ENCODE measurements at places on chromosomes 11 and 22.

DNA sequence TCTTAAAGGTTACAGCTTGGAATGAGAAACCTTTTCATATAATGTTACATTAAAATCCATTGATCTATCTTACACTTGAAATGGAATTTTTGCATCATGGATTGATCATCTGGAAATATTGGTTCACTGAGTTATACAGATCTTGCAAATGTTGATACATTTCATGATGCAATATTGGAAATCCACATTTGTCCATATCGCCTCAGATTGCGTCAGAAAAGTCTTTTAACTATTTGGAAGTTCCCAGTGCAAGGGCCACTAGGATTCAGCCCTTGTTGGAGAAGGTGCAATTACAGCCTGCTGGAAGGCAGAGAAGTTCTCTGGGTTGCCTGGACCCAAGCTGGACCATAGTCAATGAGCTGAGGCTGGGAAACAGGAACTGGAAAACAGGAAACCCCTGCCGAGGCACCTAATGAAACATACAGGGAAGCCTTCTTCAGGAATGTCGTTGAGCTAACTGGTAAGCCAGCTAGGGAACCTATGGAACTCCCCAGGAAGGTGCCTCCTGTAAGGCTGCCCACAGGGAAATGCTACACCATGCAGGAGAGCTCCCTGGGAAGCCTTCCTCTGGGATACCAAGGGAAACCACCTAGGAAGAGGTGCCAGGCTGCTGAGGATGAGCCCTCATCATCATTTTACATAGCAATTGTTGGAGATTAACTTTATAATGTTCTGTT is 600.4 kb upstream of the CADM1 start:
- DNase-seq, result no peak

DNA sequence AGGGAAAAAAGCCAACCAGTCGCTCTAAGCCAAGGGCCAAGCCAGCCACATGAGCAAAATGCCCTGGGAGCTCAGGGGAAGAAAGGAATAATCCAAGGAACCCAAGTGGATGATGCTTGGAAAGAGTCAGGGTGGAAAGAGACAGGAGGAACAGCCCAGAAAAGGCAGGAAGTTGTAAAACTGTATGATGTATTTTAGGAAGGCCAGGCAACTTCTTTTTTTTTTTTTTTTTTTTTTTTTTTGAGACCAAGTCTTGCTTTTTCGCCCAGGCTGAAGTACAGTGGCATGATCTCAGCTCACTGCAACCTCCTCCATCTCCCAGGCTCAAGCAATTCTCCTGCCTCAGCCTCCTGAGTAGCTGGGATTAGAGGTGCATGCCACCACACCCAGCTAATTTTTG is 1.6 kb downstream of the LGALS12 start:
- no peak for DNase-seq

DNA sequence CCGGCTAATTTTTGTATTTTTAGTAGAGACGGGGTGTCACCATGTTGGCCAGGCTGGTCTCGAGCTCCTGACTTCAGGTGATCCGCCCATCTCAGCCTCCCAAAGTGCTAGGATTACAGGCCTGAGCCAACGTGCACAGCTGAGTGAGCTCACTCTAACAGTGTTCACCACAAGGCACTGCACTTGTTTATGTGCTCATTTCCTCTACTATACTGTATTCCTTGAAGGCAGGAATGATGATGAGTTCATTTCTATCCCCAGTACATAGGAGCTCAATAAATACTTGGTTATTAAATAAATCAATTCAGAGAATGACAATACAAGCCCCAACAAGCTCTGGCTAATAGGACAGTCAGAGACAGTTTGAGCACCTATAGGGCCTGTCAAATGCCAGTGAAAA is 29.1 kb downstream of the ALG8 start:
- no peak for DNase-seq

GRCh38 chr22:47301820-47302475 is 539.5 kb downstream of the TBC1D22A start:
- no peak for DNase-seq

GRCh38 chr11:126053415-126054286 is 9.0 kb downstream of the CDON start:
- no peak for DNase-seq

DNA sequence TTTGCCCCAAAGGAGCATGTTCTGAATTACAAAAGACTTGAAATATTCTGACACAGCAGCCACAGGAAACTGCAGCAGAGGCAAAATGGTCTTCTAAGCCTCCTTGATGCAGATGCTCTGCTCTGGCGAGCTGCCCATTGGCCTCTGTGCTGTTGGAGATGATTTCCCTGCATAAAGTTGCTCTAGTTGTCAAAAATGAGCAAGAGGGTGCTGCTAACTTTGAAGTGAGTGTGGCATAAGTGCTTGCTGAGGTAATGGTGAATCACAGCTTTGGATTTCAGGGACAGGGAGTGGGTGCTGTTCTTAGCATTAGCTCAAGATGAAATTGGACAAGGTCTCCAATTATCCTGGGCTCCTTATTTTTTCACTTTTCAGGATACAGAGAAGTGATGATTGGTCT is 435.4 kb downstream of the TMEM135 start:
- DNase-seq, result no peak

- DNase-seq, result no peak
Measured at GRCh38 chr11:12005476-12005875, 3.0 kb downstream of the DKK3 start.

DNA sequence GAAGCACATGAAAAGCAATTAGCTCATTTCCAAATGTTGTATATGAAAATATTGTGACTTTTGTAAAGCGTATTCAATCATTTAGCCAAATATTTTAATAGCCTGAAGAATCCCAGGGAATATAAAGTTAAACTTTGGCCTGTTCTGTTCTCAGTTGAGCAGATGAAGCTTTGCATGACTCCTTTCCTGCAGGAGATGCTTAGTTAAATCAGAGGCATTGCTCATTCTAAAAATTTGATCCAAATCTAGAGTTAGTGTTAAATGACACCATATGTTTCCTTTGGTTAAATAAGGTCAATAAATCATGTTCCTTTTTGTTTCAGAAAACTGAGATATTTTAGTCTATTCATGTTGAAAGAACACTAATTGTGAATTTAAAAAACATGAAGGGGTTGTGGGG is 51.2 kb upstream of the BIRC3 start:
- DNase-seq, result no peak

DNA sequence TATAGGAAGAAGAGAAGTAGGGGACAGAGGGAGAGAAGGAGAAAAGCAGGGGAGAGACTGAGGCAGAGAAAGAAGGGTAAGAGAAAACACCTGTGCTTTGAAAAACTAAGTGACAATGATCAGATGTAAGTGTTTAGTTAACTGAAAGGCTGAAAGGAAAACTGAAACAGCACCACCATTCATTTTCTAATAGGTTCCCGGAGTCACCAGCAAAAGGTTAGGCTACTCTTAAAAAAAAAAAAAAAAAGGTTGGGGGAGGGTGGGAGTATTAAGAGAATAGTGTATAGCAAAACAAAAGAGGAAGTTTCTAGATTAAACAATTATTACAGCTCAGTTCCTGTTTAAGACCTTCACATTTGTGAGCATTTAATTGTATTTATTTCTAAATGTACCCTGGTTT is 113.8 kb downstream of the CADM1 start:
- no peak for DNase-seq

GRCh38 chr11:59240322-59240721 is 27.6 kb upstream of the MPEG1 start:
- DNase-seq, result no peak

DNA sequence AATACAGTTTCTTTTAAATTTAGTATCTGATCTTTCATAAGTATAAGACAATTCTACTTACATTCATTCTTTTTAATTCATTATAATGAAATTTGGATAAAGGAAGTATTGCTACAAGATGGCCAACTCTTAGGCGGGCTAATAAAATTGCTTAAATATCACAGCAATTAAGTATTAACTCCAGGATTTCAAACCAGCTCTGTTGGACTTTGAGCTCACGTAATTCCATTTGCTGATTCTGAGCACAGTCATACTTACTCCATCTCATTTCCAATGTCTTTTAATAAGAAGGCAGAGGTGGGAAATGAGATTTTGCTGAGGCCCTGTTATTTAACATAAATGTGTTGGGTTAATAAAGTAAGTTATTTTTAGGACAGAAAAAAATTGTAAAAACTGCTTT is 748.1 kb downstream of the KCNA4 start:
- no peak for DNase-seq

GRCh38 chr11:126415128-126415527 is 59.6 kb downstream of the ST3GAL4 start:
- DNase-seq, result no peak
